Right forelimb (tissue), 1 donor: ENCODE measurements at places on chromosomes 2 and 18.

DNA sequence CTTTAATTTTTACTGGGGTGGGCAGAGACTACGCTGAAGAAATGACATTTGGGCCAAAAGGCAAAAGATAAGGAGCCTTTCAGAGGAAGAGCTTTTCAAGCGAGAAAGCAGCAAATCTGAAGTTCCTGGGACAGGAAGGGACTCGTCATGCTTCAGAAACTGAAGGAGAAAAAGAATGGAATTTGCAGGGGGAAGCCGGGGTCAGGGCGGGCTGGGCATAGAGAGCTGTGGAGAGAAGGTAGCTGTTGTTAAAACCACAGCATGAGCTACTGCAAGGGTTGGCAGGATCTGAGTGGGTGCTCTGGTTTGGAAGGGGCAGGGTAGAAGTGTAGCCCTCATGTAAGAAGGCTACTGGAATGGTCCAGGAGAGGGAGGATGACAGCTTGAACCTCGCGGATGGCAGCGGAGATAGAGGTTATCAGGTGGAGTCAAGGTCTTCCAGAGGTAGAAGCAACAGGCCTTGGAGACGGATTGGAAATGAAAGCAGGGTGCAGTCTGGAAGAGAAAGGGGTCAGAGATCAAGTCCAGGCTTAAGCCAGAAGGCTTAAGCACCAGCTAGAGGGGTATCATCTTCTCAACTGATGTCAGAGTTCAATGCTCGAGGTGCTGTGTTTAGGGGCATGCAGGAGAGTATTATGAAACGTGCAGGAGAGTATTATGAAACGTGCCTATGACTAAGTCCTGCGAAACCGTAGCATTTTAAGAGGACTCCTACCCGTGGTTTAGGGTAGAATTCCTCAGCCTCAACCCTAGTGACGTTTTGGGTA is 18.9 kb downstream of the ATP8B1 start:
- DNase-seq, result no peak

GRCh38 chr2:26011609-26011989 is 22.3 kb upstream of the RAB10 start:
- DNase-seq, result no peak

- no peak for DNase-seq
These were observed 228.7 kb upstream of the TANK start for GRCh38 chr2:160931531-160931930.

- DNase-seq, result no peak
These were observed 18.4 kb downstream of the TDRD15 start for GRCh38 chr2:21142149-21142548.

GRCh38 chr2:138058427-138058826 is 94.2 kb downstream of the HNMT start:
- DNase-seq, result no peak

DNA sequence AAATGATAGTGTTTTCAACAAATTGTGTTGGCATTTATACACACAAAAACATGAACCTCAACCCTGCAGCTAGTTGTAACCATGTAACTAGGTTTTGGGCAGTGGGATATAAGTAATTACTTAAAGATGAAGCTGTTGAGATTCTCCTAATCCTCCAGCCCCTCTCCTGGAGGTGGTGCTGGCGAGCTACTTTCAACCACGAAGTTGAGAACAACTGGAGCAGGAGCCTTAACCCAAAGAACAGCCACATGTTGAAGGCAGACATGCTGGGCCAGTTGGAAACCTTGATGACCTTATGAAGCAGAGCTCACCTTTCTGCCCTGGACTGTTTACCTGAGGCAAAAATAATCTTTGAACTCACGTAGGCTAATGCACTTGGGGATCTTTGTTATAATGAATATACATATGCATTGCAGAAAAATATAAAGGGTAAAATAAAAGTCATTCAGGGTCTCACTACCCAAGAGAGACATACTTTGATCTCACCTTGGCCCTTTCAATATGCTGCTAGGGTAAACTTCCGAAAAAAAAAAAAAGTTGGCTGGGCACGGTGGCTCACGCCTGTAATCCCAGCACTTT is 89.6 kb upstream of the NPAS2 start:
- DNase-seq, result peak; percentile 56

DNA sequence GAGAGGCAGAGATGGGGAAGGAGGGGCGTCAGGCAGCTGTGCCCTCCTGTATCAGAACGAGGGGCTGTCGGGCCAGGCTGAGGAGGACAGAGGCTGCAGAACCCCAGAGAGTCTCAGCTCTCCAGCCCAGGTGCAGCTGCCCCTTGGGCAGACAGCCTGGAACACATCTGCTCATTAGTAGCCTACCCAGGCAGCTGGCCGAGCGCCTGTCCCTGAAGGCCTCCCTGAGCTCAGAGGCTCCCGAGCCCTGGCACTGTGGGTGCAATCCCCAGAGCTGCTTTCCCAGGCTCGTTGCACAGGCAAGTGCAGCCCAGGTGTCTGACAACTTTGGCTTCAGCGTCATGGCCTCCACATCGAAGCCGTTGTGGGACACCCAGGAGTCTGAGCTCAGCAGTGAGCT is 13.1 kb upstream of the TMEM185B start:
- DNase-seq, result peak; percentile 57

DNA sequence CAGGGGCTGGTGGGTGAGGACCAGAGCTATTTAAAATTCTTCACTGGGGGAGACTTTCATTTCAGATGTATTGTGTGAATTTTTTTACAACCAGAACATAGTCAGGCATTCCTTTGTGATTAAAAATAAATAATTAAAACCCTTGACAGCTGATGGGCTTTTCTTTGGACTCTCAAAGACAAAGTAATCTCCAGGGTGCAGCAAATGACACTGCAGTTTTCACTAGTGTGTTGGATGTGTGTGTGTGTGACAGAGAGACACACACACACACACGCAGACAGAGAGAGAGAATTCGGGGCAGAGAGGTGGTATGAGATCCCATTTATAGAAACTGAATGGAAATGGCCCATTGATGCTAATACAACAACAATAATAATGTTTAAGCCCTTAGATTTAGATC is 10.3 kb upstream of the GALNT14 start:
- DNase-seq, result no peak
